ENCODE measurements at places on chromosomes 1 and 21.

GRCh38 chr1:209427277-209427676, 156.2 kb upstream of the CAMK1G start:
- no peak for DNase-seq

DNA sequence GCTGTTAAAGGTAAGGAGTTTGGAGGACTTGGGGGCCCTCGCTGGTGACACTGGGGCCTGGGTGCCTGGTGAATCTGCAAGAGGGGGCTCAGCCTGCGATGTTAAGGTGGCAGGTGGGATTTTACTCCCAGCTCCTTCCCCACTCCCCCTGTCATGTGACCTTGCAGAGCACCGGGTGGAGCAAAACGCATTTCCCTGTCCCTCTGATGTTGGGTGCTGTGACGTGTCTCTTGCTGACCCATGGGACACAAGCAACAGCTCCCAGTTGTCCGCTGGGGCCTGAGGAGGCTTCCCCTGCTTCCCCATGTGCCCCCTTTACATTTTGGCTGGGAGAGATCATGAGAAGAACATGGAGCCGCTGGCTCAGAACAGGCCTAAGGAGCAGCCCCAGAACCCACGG, 319.0 kb downstream of the MATN1 start:
- DNase-seq: no peak

- no peak for DNase-seq
These were observed 3.9 kb downstream of the NEGR1 start for GRCh38 chr1:72278461-72278860.

- DNase-seq: no peak
These were observed 225.6 kb upstream of the FGGY start for GRCh38 chr1:59071289-59071688.

- DNase-seq: no peak
These were observed 4.8 kb upstream of the TFF3 start for GRCh38 chr21:42319851-42320572.

Measured in 8988T (cell line).